ENCODE measurements at places on chromosomes 6 and 20.

- no peak for DNase-seq
These were observed 3.3 kb upstream of the ZNF341 start for GRCh38 chr20:33728463-33728862.

- no peak for DNase-seq
These were observed 222.6 kb downstream of the ZMYND8 start for GRCh38 chr20:47133809-47134456.

DNA sequence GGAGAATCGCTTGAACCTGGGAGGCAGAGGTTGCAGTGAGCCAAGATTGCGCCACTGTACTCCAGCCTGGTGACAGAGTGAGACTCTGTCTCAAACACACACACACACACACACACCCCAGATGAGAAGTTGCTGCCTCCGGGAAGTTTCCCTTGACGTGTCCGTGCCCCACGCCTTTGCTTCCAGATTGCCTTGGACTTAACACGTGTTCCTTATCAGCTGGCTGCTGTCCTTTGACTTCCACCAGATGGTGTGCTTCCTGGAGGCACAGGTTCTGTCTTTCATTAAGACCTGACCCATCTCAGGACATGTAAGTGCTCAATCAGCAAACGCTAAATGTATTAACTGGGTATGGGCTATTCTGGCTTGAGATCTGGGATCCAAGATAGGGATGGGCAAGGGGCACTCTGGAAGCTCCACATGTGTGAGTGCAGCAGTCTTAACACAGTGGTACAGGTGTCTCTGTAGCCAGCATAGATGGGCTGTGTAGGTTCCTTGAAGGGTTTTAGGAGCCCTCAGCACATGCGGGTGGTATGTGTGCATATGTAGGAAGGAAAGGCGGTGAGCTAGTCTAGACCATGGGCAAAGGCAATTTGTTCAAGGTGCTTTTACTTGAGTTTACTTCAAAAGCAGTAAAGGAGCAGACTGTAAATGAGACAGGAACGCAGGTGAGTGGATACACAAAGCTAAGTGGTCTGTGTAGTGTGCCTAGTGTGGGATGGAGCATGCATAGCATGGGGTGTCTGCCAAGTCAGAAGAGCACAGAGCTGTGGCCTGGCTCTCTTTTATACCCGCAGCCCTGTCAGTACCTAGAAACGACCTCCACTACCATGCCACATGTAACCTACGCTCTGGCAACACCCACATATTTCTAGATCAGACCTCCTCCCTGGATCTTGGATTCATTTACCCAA, 11.6 kb downstream of the PIGT start:
- no peak for DNase-seq

DNA sequence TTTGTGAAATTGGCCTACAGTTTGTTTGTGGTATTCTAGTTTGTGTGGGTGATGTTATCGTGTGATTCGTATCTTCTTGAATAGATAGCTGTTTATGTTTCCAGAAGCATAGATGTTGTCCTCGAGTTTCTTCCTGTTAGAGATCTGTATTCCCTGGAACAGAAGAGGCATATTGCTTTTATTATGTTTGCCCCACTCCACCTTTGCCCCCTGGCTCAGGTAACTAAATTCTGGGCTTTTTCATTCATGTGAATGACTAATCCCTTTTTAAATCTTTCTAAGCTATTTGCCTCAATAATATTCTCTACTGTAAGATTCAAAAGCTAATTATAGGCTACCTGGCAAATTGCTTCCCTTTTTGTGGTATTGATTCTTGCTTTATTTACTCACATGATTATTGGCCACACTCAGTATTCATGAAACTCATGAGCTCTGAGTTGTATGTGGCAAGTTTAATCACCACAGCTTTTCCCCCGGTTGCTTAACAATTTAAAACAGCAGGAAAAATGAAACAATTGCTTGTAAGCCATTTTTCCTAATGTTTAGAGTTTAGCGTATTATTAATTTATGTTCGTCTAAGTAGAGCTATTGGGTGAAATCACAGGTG, 12.6 kb downstream of the RNF217 start:
- no peak for DNase-seq

DNA sequence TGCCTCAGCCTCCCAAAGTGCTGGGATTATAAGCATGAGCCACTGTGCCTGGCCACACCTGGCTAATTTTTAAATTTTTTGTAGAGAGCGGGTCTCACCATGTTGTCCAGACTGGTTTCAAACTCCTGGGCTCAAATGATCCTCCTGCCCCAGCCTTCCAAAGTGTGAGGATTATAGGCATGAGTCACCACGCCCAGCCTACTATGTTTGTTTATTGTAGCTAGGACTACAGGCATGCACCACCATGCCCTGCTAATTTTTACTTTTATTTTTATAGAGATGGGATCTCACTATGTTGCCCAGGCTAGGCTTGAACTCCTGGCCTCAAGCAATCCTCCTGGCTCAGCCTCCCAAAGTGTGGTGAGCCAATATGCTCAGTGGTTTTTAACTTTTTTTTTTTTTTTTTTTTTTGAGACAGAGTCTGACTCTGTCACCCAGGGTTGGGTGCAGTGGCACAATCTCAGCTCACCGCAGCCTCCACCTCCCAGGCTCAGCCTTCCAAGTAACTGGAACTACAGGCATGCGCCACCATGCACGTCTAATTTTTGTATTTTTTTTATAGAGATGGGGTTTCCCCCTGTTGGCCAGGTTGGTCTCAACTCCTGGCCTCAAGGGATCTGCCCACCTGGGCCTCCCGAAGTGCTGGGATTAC, 12.0 kb upstream of the DDX43 start:
- no peak for DNase-seq

DNA sequence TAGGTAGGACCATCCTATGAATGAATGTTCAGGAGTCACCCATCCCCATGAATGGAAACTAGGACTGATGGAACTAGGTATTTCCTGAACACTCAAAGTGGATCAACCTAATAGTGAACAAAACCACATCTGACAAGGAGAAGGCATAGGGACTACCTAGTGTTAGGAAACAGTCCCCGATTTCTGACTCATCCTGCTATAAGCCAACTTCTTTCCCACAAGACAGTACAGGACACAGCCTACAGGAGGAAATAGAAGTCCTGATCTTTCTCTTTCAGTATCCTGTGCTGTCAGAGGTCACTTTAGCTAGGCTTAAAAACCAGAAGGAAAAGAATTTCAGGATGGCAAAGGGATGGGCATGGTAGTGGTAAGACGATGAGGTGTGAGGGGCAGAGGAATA, 19.5 kb upstream of the GMDS start:
- no peak for DNase-seq

DNA sequence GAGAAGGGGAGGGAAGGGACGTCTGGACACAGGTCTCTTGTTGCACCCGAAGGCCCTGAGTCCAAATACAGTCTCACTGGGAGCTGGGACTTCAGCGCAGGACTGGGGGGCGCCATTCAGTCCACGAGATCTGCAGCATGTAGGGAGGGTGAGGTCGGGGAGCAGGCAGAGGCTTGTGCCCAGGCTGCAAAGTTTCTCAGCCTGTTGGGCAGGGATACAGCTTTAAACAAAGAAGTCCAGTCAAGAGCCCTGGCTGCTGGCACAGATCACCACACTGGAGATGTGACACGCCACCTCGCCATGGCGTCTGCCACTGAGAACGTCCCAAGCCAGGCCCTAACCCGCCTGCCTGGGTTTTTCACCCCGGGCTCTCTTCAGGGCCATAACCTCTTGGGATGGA, 256.6 kb downstream of the DLL1 start:
- DNase-seq = no peak

GRCh38 chr20:45218636-45219035, 2.5 kb upstream of the SEMG2 start:
- no peak for DNase-seq

DNA sequence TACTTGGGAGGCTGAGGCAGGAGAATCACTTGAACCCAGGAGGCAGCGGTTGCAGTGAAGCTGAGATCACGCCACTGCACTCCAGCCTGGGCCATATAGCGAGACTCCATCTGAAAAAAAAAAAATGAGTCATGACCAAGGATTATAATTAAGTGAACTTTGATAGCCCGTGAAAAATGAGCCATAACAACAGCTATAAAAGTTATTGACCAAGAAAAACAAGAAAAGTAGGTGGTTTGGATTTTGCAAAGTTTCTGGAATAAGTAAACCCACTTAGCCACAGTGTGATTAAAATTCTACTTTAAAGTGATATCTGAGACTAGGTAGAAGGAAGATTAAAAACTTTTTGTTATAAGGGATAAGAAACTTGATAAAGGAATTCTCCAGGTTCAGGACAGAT, 25.9 kb upstream of the BCLAF1 start:
- DNase-seq = no peak

GRCh38 chr6:24490948-24491347, 1.6 kb upstream of the GPLD1 start:
- DNase-seq = no peak

DNA sequence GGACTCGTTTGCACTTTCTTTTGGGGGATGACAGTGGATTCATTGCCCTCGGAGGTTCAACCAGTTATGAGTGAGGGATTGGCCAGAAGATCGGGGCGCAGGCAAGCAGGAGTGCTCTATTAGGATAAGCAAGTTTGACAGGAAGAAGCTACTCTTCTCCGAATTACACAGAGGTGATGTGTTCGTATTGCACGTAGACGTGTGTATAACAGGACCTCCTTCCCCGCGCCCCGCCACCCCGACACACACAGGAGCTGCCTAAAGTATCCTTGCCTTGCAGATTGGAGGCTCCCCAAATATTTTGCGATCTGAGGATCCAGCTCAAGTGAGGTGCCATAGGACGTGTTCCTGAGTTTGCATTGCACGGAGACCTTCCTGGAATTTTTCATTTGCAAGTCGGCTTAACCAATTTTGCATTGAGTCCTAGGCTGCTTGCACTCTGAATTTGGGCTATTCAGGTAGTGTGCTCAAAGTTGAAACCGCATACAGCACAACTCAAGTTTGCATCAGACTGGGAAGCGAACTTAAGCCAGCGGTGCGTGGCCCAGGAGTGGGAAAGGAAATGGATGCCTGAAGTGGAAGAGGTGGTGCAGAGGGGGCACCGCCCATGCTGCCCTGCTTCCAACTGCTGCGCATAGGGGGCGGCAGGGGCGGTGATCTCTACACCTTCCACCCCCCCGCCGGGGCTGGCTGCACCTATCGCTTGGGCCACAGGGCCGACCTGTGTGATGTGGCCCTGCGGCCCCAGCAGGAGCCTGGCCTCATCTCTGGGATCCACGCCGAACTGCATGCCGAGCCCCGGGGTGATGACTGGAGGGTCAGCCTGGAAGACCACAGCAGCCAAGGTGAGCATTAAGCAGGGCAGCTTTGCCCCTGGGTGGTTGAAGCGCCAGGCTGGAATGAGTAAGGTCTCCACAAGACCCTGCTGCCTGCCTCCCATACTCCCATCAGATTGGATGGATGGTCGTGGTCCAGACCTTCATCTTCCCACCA, 770 bp downstream of the TCF19 start:
- no peak for DNase-seq

DNA sequence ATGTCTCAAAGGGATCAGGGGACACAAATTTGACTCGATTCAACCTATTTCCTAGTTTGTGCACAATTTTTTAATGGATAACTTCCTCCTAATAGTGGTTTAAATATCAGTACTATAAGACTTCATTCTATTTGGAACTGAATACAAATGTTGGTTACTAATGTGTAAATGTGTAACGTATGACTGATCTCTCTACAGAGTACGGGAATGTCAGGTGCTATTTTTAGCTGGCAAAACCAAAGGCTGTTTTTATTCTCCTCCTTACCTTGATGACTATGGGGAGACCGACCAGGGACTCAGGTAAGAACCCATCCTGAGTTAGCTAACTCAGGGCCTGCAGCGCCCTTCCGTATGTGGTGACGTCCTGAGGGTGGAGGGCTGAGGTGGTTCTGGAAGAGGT, 33.0 kb downstream of the PRPH2 start:
- no peak for DNase-seq

DNA sequence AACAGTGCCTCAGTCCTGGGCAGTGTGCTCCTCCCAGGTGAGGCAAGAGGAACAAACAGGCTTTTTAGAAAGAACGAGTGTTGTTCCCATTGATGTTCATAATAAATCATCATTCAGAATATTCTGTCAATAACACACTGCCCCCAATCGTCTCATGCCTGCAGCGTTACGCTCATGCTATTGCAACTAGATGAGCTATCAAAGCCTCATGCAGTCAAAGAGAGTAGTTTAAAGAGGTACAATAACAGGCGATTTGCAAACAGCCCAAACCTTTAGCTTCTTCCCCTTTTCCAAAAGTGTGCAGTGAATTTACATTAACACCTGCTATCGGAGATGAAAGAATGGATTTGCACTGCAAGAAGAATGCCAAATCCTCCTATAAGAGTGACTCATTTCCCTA, 1164.7 kb upstream of the MAP3K7 start:
- no peak for DNase-seq

DNA sequence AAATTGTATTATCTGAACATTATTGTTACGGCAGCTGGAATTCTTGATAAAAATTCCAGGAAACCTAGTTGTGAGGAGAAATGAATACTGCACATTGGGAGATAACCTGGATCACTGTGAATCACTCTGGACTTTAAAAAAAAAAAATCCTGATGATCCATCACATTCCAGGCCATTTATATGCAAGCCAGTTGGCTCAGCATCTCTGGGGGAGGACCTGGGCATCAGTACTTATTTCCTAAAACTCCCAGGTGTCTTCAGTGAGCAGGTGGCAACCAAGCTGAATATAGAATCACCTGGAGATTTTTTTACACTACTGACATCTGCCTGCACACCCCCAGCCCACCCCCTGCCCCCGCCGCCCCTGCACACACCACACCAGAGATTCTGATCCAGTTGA, 39.1 kb upstream of the SIRT5 start:
- DNase-seq = no peak

- no peak for DNase-seq
These were observed 212.6 kb downstream of the MAFB start for GRCh38 chr20:40476461-40476860.
